ENCODE measurements at places on chromosomes 16 and 17.

GRCh38 chr16:70653809-70654771, 7.7 kb downstream of the IL34 start:
- DNase-seq: peak; percentile 54

GRCh38 chr17:5942687-5943086, 127.5 kb upstream of the WSCD1 start:
- DNase-seq: no peak

- no peak for DNase-seq
Measured at GRCh38 chr16:27226476-27226875, 23.1 kb downstream of the KDM8 start.

- no peak for DNase-seq
Measured at GRCh38 chr17:21530311-21530710, 154.2 kb downstream of the KCNJ12 start.

DNA sequence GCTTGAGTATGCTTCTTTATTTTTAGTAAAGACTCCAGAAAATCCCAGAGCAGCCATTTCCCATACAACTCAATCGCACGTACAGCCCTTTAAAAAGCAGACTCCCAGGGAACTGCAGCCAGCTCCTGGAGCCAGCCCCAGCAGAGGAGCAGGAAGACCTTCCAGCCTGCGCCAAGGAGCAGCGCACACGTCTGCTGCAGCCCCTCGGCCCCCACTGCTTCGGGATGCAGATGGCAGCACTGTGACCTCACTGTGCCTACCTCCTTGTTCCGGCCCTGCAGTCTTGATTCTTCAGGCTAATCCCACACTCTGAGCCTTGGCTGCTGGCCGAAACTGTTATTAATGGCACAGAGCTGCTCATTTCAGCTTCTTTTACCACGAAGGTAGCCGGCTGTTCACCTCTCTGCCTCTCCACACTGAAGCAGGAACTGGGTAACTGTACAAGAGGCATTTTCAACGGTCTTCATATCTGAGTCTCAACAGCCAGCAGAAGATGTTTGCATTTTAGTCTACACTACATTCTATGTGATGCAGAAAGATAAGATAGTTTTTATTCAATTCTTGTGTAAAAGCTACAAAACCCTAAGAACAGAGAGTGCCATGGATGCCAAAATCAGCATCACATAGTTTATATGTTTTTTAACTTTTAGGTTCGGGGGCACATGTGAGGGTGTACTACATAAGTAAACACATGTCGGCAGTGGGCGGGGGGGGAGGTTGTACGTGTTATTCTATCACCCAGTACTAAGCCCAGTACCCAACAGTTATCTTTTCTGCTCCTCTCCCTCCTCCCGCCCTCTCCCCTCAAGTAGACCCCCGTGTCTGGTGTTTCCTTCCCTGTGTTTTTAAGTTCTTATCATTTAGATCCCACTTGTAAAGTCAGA, 130.9 kb downstream of the ANKRD11 start:
- no peak for DNase-seq

GRCh38 chr16:74291176-74291575, 5.4 kb upstream of the PSMD7 start:
- DNase-seq: no peak

DNA sequence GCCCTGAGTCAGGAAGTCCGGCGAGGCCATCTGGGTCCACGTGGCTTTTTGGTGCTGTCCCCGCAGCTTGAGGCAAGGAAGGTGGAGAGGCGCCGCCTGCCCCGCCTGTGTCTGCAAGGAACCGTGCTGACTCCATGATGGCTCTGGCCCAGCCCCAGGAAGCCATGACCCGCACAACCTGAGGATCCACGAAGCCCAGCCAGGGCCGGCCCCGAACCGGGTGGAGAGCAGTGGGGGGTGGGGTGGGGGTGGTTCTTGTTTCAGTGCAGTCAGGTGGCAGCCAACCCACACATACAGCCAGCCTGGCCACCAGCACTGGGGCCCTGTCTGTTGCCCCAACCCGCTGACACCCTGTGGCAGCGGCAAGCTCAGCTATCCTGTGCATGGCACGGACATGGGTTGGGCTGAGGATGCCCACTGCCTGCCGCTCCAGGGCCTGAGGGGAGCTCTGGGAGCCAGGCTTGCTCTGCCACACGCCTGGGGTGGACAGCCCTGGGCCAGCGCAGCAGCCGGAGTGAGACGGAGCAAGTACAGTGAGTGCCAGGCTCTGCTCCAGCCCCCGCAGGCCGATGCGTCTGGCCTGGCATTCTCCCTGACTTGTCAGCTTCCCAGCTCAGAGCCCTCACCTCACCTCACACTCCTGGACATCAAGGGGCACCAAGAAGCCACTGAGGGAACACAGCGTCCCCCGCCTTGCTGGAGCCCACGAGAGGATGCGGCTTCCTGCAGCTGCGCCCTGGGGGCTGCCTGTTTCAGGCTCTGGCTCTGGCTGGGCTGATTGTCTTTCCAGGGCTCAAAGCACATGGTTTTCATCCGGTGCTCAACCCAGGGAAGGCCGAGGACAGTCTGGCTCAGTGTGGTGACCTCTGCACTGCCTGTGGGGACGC, 68.8 kb downstream of the LMF1 start:
- DNase-seq: no peak

DNA sequence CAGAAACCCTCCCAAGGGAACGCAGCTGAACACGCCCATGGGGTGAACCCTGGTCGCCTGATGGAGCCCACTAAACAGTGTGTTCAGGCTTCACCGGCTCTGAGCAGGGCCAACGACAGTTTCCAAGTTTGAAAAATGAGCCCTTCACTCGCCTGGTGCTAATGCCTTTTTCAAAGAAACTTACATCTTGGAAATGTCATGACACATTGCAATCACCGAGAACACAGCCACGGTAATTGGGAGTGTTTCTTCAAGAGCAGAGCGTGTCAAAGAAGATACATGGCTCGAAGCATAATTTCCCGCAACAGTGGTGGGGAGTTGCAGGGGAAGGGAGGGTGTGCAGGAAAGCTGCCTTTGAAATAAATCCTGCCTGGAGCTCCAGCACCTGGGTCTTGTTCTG, 463.2 kb downstream of the TMEM114 start:
- DNase-seq: no peak

DNA sequence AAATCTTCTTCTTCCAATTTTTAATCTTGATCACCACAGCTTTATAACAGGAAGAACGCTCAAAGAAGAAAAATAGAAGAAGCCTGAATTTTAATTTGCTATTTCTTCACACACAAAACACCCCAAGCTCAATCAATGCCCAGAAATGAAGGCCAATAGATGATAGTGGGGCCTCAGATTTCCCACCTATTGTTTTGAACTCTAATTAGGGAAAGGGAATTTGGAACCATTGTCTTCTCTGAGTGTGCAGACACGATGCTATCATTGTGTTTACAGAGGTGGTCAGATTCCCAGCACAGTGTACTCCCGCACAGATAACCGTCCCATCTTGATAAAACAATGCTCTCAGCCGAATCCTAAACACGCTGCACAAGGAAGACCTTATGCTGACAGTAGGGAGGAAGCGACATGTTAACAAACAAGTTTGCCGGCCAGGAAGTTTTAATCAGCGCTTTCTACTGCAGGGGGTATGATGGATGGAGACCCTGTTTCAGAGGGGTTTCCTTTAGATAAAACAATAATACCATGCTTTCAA, 684.7 kb downstream of the MAF start:
- DNase-seq: no peak

- DNase-seq: peak; percentile 21
Measured at GRCh38 chr17:7886227-7887037, 2.2 kb upstream of the CHD3 start.

DNA sequence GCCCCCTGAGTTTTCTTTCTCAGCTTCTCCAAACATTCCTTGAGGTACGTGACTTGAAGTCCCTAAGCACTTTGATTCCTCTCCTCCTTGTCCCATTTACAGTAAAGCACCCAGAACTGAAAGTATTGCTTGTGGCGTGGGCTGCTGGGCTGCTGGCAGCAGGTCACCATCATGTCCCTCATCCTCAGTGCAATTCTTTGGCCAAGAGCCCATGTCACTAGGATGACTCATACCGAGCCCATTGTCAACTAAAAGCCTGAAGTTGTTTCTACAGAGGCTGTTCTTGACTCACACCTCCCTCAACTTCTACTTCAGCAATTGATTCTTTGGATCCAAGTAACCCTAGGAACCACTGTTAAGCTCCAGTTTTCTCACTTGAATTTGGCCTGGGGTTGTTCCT, 54.3 kb downstream of the KPNA2 start:
- no peak for DNase-seq

DNA sequence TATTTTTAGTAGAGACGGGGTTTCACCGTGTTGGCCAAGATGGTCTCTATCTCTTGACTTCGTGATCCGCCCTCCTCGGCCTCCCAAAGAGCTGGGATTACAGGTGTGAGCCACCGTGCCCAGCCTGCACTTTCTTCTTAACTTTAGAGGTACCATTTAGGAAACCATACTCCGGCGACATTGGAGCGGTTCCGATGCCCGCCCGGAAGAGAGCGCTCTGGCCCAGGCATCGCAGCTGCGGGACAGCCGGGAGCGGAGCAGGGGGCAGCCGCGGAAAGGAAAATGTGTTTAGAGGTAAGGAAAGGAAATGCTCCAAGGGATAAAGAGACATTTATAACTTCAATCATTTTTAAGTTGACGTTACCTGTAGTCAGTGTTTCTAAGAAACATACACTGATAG, 6.0 kb upstream of the HS3ST3B1 start:
- no peak for DNase-seq

DNA sequence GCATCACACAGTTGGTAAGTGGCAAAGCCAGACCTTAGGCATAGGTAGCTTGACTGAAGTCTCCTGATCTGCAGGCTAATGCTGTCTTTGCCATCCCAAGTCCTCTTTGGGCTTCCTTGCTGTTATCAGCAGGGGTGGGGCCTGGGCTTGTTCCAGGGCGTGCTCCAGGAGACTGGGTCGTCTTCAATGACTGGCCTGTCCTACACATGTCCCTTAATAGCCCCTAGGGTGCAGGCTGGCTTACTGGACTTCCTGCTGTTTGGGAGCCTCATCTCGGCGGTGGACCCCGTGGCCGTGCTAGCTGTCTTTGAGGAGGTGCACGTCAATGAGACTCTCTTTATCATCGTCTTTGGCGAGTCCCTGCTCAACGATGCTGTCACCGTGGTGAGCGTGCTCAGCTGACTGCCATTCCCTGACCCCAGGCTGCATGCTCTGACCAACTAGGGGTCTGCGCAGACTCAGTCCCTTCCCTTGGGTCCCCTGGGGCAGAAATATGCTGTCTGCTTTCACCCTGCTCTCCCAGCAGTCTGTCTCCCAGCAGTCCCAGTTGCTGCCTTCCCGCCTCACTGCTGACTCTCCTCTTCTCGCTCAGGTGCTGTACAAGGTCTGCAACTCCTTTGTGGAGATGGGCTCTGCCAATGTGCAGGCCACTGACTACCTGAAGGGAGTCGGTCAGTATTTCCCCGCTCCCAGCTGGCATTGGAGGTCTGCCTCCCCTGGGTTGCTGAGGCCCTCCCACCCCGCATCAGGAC, 6.2 kb downstream of the SLC9A5 start:
- DNase-seq: no peak

GRCh38 chr16:73172973-73173709, 125.2 kb upstream of the ZFHX3 start:
- no peak for DNase-seq

GRCh38 chr16:73317321-73317857, 269.5 kb upstream of the ZFHX3 start:
- DNase-seq: no peak
